Stimulated activated CD8-positive, alpha-beta memory T cell treated with anti-CD3 and anti-CD28 coated beads, Interleukin-4, amount 100 ng/mL, for 24 hours (primary cell): ENCODE measurements at places on chromosomes 2 and 18.

DNA sequence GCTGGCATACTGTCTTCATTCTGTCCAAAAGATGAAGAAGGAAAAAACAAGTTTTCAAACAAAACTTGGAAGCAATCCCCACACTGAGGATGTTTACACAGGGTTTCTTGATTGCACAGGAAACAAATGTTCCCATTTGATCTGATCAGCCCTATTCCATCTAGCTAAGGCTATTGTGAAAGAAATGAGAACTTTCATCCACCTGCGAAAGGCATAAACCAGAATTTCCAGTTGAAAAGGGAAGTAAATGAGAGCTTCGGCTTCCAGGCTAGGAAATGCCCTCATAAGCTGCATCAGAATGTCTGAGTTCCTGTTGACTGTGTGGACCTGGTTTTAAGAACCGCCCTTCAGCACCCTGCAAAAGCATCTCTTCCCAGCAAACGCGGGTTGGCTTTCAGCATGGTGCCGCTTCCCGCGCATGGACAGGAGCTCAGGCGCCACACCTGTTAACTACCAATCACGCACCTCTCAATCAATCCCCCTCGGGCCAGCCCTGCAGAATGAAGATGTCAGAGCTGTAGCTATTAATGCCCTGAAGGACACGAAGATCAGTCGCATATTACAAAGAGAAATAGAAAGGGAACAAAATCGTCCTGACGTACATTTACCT is 850.4 kb downstream of the GALR1 start:
- no peak for DNase-seq

GRCh38 chr2:25650256-25650655 is 23.1 kb downstream of the DTNB start:
- no peak for DNase-seq

GRCh38 chr2:203803053-203803429 is 64.5 kb upstream of the CTLA4 start:
- no peak for DNase-seq

- DNase-seq, result no peak
Observed at GRCh38 chr2:156834431-156834830, 398.3 kb downstream of the GPD2 start.

GRCh38 chr2:173572848-173573247 is 218.2 kb downstream of the CDCA7 start:
- DNase-seq, result no peak

DNA sequence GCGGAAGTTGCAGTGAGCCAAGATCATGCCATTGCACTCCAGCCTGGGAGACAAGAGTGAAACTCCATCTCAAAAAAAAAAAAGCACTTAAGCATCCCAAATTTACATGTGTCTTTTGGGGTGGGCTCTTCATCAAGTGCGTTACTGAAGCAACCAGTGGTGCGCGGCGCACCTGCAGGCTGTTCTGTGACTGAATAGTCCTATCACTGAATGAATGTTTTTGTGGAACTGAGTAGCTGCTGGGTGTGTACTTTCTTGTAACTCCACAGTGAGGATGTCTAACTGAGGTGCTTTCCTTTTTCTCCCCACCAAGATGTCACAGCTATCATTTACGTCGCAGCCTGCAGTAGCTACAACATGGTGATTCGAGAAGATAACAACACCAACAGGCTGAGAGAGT is 17.0 kb downstream of the CHMP1B start:
- DNase-seq, result no peak

- no peak for DNase-seq
Observed at GRCh38 chr2:238979636-238980035, 131.8 kb downstream of the TWIST2 start.

DNA sequence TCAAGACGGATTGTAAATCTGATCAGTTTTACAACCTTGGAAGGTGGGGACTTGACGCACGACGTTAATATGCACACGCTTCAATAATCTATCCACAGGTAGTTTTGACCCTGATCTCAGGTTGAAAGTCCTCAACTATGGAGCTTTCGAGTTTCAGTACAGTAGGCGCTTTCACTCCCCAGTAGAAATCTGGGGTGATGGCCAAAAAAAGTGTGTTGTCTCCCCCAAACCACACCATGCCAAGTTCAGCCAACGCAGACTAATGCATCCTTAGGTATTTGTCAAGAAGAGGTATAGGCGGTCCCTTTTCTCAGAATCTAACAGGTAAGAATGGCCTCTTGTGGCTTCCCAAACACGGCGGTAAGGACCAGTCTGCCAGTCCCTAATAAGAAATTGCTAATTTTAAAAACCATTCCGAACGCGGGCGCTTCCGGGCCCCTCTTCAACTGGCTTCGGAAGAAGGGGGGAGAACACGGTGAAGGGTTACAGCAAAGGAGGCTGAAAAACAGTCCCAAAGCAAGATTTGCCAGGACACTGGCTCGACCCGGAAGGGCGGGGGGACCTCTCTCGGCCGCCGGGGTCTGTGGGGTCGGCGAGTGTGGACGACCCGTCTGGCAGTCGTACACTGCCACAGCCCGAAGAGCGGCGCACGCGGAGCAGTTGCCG is 659 bp downstream of the FAM210A start:
- DNase-seq, result no peak

DNA sequence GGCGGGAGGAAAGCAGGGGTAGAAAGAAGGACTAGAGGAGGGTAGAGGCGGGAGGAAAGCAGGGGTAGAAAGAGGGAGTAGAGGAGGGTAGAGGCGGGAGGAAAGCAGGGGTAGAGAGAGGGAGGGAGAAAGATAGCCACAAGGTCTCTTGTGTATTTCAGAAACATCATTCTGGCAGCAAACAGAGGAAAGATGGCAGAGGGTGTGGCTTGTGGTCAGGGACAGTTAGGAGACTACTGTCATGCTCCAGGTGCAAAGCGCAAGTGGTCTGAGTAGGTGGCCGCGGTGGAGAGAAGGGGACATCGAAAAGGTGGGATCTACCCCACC is 82.4 kb upstream of the TAF1B start:
- no peak for DNase-seq

DNA sequence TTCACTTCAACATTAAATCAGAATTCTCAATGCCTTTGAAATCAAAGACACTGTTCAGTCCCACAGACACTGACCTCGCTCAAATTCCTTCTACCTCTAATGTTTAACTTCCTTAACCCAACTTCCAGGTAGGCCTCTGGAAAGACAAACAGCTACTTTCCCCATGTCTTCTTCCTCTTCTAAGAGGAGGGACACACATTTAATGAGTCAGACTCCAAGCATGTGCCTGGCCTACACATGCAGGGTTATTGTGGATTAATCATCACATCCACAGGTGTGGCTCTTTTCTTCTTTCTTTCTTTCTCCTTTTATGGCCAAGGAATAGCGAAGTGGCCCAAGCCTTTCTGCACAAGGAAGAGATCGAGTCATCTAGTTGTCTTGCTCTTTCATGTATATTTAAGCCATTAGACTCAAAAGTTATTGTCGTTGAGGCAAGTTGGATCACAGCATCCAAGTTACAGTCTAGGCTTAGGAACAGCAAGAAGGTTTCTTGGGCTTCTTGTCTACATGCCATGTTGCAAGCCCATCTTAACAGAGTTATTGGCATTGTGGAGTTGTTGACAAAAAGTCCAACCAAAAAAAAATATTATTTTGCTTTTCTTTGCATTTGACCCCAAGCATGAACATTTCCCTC is 387.8 kb downstream of the IRS1 start:
- DNase-seq, result no peak

DNA sequence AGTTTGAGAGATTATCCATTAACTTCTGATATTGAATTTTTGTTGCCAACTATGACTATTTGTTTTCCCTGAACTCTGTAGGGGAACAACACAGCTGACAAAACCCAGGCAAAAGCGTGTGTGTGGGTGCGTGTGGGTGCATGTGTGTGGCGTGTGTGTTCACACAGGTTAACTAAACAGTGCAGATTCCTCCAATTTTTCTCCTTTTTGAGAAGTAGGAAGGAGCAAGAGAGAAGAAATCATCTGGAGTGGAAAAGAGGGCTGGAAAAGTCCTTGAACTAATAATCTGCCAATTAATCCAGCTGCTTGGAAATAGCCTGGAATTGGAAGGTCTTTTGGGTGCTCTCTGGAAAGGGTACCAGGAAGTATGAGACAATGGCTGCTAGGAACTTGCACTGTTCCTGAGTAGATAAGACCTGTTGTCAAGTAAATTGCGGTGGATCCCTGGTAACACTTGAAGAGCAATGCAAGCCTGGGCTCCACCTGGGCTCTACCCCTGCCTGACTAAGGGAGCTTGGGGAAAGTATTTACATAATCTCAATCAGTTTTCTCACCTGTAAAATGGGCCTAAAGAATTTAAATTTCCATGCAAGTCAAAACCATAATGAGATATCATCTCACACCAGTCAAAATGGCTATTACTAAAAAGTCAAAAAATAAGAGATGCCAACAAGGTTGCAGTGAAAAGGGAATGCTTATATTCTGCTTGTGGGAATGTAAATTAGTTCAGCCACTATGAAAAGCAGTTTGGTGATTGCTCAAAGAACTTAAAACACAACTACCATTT is 40.5 kb upstream of the IL1R1 start:
- DNase-seq, result no peak

DNA sequence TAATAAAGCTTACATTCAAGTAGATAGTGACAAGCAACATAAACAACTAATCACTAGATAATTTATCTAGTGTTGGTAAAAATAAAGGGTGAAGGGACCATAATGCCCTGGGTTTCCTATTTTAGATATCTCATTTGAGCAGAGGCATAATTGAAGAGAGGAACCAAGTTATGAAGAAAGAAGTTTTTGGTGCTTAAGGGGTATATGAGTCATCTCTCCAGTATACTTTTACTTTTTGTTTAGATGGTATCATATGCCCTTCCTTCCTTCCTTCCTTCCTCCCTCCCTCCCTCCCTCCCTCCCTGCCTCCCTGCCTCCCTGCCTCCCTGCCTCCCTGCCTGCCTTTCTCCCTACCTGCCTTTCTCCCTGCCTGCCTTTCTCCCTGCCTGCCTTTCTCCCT is 1053.5 kb upstream of the CELF4 start:
- no peak for DNase-seq

DNA sequence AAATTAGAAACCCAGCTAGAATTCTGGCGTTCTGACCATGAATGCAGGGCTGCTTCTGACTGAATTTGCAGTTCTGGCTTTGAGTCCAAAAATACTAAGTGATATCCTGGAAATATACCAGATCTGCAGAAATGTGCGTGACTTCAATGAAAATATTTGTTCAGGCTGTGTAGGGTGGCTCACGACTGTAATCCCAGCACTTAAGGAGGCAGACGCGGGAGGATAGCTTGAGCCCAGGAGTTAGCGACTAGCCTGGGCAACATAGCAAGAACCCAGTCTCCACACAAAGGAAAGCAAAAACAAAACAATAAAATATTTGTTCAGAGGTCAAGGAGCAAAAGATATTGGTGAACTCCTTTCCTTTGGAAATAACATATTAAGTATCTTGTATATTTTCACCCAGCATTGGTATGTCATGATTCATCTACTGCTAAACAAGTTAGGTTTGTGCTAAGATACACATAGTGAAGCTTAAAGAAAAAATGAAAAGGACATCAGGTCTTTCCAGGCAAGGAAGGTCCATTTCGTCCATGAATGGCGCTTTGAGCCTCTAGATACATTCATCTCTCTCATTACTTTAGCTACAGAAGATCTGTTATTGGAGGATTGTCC is 239.2 kb downstream of the CMPK2 start:
- no peak for DNase-seq

DNA sequence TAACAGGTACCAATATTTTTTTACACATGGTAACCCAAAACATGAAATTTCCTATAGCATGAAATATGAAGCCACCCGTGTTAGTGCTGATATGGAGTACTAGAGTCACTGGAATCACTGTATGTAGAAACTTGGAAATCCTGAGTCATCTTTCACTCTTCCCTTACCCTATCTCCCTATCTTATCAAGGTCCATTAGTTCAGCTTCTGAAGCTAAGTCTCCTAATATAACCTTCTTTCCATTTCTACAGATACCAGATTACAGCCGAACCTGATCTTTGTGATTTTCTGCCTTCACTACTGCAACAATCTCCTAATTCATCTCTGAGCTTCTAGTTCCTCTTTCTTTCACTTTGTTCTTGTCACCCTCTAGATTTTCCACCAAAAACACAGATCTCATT is 59.0 kb downstream of the SEPTIN10 start:
- DNase-seq, result no peak

- no peak for DNase-seq
Observed at GRCh38 chr2:176172007-176172894, 15.1 kb downstream of the HOXD3 start.
